ENCODE measurements at places on chromosomes 5 and 9. TPM values are rescaled to one million over a fixed set of nuclear protein-coding genes. Genes with fewer than 3 reads are reported as not detected.

ZNF367 gene
- total RNA-seq, result 1.9 TPM

CATSPER3 gene
- 1.8 TPM for total RNA-seq

PCDHGA4 gene
- 2.2 TPM for total RNA-seq

SPATA31A3 gene
- not detected for total RNA-seq

PCDHAC2 gene
- 0.17 TPM for total RNA-seq

LRRC19 gene
- total RNA-seq, result not detected

NOTCH1 gene
- 12.7 TPM for total RNA-seq

OR2S2 gene
- not detected for total RNA-seq

DIPK1B gene
- 1.4 TPM for total RNA-seq

CRHBP gene
- total RNA-seq, result not detected

LRRTM2 gene
- not detected for total RNA-seq

PRRX2 gene
- total RNA-seq, result 1.1 TPM

COL5A1 gene
- 5.5 TPM for total RNA-seq

UGT3A2 gene
- total RNA-seq, result not detected

MATR3 gene
- 96.5 TPM for total RNA-seq

FAM153A gene
- not detected for total RNA-seq

PITX1 gene
- total RNA-seq, result 75.0 TPM

CDH9 gene
- not detected for total RNA-seq

MTX3 gene
- 16.7 TPM for total RNA-seq

PAEP gene
- not detected for total RNA-seq

GHR gene
- 36.4 TPM for total RNA-seq

SLC6A18 gene
- total RNA-seq, result not detected

SPINK13 gene
- total RNA-seq, result not detected

ACTBL2 gene
- not detected for total RNA-seq

NMRK1 gene
- 25.9 TPM for total RNA-seq

TLX3 gene
- not detected for total RNA-seq

SHB gene
- total RNA-seq, result 8.6 TPM

FOXB2 gene
- not detected for total RNA-seq

RANBP3L gene
- 0.17 TPM for total RNA-seq

LRRC70 gene
- total RNA-seq, result 0.64 TPM

SPATA31D4 gene
- total RNA-seq, result not detected

ADRA1B gene
- total RNA-seq, result not detected

DNAJC21 gene
- 70.1 TPM for total RNA-seq

NAIF1 gene
- 6.0 TPM for total RNA-seq

TSSK1B gene
- total RNA-seq, result not detected

PIP5KL1 gene
- 0.44 TPM for total RNA-seq

CARD6 gene
- 4.0 TPM for total RNA-seq

ATP6V1G1 gene
- 97.4 TPM for total RNA-seq

GADD45G gene
- 11.1 TPM for total RNA-seq

LCN1 gene
- not detected for total RNA-seq

PLAC8L1 gene
- not detected for total RNA-seq

TUBB4B gene
- 260 TPM for total RNA-seq

HACD4 gene
- total RNA-seq, result 0.32 TPM

UNC13B gene
- 12.9 TPM for total RNA-seq

PDE6A gene
- 0.05 TPM for total RNA-seq

BARX1 gene
- not detected for total RNA-seq

BRINP1 gene
- not detected for total RNA-seq

PRELID2 gene
- 1.7 TPM for total RNA-seq
